Activated naive CD8-positive, alpha-beta T cell treated with anti-CD3 and anti-CD28 coated beads for 36 hours (primary cell): ENCODE measurements at places on chromosomes 3 and 15. TPM values are rescaled to one million over a fixed set of nuclear protein-coding genes. Genes with fewer than 3 reads are reported as not detected.

Gene ADAMTS17
- 2.5 TPM for total RNA-seq

Gene ZPLD1
- total RNA-seq: not detected

DNA sequence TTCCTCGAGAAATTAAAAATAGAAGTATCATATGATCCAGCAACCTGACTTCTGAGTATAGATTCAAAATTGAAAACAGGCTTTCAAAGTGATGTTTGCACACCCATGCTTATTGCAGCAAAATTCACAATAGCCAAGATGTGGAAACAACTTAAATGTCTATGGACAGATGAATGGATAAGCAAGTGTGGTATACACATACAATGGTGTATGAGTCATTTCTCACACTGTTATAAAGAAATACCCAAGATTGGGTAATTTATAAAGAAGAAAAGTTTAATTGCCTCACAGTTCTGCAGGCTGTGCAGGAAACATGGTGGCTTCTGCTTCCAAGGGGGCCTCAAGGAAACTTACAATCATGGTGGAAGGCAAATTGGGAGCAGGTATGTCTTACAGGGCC is 100.8 kb downstream of the KLF13 start:
- no peak for DNase-seq
- H3K4me1 ChIP-seq: peaks cover 29% of the 10 kb centered on the region
- no peak overlapping the region for H3K27ac ChIP-seq
- no peaks in the 10 kb centered on the region for H3K36me3 ChIP-seq

GRCh38 chr3:24835510-24835909 is 340.9 kb upstream of the THRB start:
- H3K4me1 ChIP-seq: no peaks in the 10 kb centered on the region
- no peaks in the 10 kb centered on the region for H3K36me3 ChIP-seq
- H3K27ac ChIP-seq: no peak overlapping the region
- no peak overlapping the region for H3K4me3 ChIP-seq
- peaks cover 9% of the 10 kb centered on the region for H3K27me3 ChIP-seq
- no peak for DNase-seq

DNA sequence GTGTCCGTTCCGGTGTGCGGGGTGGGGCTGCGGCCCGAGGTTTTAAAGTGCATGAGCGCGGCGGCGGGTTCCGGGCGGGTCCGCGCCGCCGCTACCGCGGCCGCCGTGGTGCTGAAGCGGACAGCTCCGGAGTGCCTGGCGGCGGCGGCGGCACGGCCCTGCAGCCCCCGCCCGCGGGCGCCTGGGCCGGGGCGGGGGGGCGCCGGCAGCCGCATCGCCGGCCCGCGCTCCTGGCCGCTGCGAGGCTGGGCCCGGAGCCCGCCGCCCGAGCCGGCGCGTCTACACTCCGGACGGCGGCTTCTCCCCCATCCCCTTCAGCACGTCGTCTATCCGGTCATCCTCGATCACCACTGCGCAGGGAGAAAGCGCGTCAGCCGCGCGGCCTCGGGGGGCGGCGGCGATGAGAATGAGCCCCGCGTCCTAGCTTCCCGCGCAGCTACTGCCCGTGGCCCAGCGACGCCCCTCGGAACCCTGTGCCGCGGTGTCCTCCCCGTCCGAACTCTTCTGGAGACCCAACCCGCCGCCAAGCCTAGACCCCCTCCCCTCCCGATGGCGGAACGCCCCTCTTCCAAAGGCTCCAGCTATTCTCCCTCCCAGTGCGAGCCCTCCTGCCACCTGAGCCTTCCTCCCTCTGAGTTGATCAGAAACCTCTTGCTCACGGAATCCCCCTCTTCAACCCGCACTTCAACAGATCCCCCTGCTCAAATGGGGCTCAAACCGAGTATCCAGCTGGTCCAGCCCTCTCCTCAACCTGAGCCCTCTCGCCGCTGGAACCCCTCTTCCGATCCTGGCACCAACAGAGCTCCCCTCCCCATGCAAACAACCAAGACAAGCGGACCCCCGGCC is 1.3 kb downstream of the CAMK2N2 start:
- peaks cover 21% of the 10 kb centered on the region for H3K36me3 ChIP-seq
- H3K4me3 ChIP-seq: peak overlapping the region; percentile 71
- peaks cover 40% of the 10 kb centered on the region for H3K27me3 ChIP-seq
- peaks cover 24% of the 10 kb centered on the region for H3K4me1 ChIP-seq
- H3K27ac ChIP-seq: no peak overlapping the region

GRCh38 chr15:66014635-66015182 is 145.4 kb downstream of the RAB11A start:
- H3K27ac ChIP-seq: no peak overlapping the region
- DNase-seq: no peak
- H3K4me3 ChIP-seq: no peak overlapping the region
- peaks cover 3% of the 10 kb centered on the region for H3K27me3 ChIP-seq
- H3K36me3 ChIP-seq: no peaks in the 10 kb centered on the region

- H3K4me3 ChIP-seq: no peak overlapping the region
- no peak for DNase-seq
- H3K4me1 ChIP-seq: no peaks in the 10 kb centered on the region
- H3K27me3 ChIP-seq: no peaks in the 10 kb centered on the region
- H3K27ac ChIP-seq: no peak overlapping the region
Measured at GRCh38 chr15:67927501-67928168, 87.8 kb upstream of the RNU6-1 start.

- no peak overlapping the region for H3K27ac ChIP-seq
- peaks cover 4% of the 10 kb centered on the region for H3K27me3 ChIP-seq
- no peak overlapping the region for H3K4me3 ChIP-seq
- no peak for DNase-seq
Measured at GRCh38 chr3:23657647-23658046, 148.1 kb upstream of the UBE2E1 start.

GRCh38 chr3:44905446-44906157 is 31.2 kb downstream of the TGM4 start:
- no peaks in the 10 kb centered on the region for H3K4me1 ChIP-seq
- H3K27me3 ChIP-seq: peaks cover 31% of the 10 kb centered on the region
- no peaks in the 10 kb centered on the region for H3K36me3 ChIP-seq

DNA sequence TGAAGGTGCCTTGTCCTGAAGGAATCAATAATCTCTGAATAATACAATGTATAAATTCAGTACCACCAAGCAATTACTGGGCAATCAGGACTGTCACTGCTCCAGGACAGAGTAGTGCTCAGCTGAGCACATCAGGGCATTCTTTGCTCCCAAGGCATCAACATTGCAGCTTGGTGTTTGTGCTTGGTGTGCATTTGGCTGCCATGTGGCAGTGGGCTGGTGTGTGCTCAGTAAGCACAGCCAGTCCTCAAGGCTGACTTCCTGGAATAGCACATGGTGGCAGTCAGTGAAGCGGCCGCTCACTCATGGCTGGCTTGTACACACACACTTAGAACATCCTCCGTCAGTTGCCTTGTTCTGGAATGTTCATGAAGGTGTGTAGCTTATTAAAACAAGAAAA is 217.0 kb downstream of the EPHB1 start:
- H3K4me1 ChIP-seq: no peaks in the 10 kb centered on the region
- no peak overlapping the region for H3K4me3 ChIP-seq
- H3K36me3 ChIP-seq: no peaks in the 10 kb centered on the region
- no peak for DNase-seq
- H3K27ac ChIP-seq: no peak overlapping the region

- H3K4me1 ChIP-seq: peaks cover 44% of the 10 kb centered on the region
- H3K27me3 ChIP-seq: no peaks in the 10 kb centered on the region
- H3K4me3 ChIP-seq: peak overlapping the region; percentile 77
Measured at GRCh38 chr3:32459450-32459849, 43.2 kb downstream of the CMTM6 start.

GRCh38 chr3:47250309-47251060 is 32.1 kb downstream of the KIF9 start:
- no peaks in the 10 kb centered on the region for H3K4me1 ChIP-seq
- no peaks in the 10 kb centered on the region for H3K27me3 ChIP-seq
- H3K36me3 ChIP-seq: no peaks in the 10 kb centered on the region

- peaks cover 7% of the 10 kb centered on the region for H3K36me3 ChIP-seq
- no peak overlapping the region for H3K27ac ChIP-seq
- DNase-seq: no peak
- H3K27me3 ChIP-seq: no peaks in the 10 kb centered on the region
- H3K4me1 ChIP-seq: peaks cover 1% of the 10 kb centered on the region
- no peak overlapping the region for H3K4me3 ChIP-seq
Measured at GRCh38 chr3:52471371-52472238, 16.2 kb downstream of the NISCH start.

GRCh38 chr3:183411216-183411922 is 17.1 kb downstream of the MCF2L2 start:
- no peak overlapping the region for H3K4me3 ChIP-seq
- H3K4me1 ChIP-seq: no peaks in the 10 kb centered on the region
- H3K36me3 ChIP-seq: no peaks in the 10 kb centered on the region
